MCF 10A (cell line): ENCODE measurements at places on chromosomes 12 and 14. TPM values are rescaled to one million over a fixed set of nuclear protein-coding genes. Genes with fewer than 3 reads are reported as not detected.

DNA sequence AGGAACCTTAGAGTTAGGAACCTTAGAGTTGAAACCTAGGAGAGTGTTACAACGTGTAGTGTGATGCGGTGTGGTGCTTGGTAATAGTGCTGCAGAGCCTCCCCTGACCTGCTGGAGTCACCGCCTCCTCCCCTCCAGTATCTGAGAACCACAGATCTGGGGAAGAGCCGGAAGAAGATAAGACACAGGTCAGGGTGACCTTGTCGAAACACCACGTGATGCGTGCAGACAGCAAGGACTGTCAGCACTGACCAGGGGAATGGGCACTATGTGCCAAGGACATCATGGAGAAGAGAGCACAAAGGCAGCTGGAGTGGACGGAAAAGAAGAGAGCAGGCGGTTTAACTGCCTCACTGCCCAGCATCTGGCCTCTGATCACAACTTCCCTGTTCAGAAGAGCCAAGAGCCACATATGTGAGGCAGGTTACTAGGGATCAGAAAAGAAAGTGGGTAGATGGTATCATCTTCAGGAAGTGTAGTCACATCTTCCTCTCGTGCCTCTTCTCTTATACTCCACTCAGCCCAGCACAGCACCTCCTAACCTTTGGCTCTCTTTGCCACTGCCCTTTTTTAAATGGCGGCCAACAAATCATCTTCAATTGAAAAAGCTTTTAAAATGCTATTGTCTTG lies 93.7 kb downstream of the TESC start:
- DNase-seq: no peak
- H3K27me3 ChIP-seq: no peaks in the 10 kb centered on the region
- no peaks in the 10 kb centered on the region for H3K4me1 ChIP-seq
- no peak overlapping the region for H3K4me3 ChIP-seq
- no peak overlapping the region for H3K27ac ChIP-seq

GRCh38 chr14:58762629-58763028 lies 124.9 kb downstream of the DACT1 start:
- H3K4me1 ChIP-seq: no peaks in the 10 kb centered on the region
- no peak overlapping the region for H3K27ac ChIP-seq
- H3K27me3 ChIP-seq: peaks cover 98% of the 10 kb centered on the region
- DNase-seq: no peak

DNA sequence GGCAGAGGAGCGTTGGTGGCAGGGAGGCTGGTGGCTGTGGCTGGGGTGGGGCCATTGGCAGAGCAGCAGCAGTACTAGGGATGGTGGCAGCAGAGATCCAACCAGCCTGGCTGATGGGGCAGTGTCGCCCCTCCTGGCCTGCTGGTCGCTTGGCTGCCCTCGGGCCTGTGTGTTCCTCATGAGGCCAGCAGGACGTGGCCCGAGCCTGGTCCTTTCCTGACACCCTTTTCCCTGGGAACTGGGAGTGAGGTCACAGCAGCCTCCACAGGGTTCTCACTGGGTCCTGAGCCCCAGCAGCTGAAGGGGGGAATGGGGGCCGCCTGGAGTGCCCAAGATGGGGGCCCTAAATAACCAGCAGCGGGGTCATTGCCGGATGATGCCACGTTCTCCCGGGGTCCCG lies 46.1 kb downstream of the KIF26A start:
- no peak overlapping the region for H3K27ac ChIP-seq
- H3K27me3 ChIP-seq: no peaks in the 10 kb centered on the region
- no peaks in the 10 kb centered on the region for H3K4me1 ChIP-seq
- no peak overlapping the region for H3K4me3 ChIP-seq
- no peaks in the 10 kb centered on the region for H3K36me3 ChIP-seq

DNA sequence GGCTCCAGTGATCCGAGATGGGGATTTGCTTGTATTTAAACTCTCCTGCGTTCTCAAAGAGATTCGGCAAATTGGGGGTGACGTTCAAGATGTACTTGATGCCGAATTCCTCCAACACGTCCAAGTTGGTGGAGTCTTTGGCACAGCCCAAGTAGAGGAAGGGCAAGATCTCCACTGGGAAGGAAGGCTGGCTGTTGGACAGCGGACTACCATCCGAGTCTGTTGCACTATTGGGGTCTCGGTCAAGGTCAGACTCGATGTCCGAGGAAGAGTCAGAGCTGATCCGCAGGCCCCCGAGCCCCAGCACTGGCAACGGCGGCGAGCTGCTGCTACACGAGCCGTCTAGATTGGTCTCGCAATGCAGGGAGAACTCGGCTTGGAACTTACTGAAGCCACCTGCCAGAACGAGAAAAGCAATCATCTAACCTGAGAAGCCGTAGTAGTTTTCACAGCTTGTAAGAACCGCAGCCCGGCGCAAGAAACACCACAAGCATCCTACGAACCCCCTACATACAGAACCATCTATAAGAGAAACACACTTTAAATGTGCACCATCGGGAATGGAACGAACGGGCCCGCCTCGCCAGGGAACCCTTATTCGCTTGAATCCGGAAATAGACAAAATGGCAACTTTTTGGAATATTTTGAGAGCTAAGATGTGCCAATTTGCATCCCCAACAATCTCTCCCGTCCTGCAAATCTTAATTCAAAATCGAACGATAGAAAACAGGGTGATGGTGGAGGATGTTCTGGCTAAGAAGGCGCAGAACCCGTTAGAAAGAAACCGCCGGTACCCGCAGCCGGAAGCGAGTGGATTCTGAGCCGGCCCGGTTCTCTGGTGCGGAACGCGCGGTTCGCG lies 1.4 kb downstream of the DUSP6 start:
- H3K4me1 ChIP-seq: peaks cover 54% of the 10 kb centered on the region
- peak overlapping the region; percentile 82 for H3K4me3 ChIP-seq
- peak; percentile 31 for DNase-seq
- H3K27ac ChIP-seq: peak overlapping the region; percentile 96
- no peaks in the 10 kb centered on the region for H3K27me3 ChIP-seq

DNA sequence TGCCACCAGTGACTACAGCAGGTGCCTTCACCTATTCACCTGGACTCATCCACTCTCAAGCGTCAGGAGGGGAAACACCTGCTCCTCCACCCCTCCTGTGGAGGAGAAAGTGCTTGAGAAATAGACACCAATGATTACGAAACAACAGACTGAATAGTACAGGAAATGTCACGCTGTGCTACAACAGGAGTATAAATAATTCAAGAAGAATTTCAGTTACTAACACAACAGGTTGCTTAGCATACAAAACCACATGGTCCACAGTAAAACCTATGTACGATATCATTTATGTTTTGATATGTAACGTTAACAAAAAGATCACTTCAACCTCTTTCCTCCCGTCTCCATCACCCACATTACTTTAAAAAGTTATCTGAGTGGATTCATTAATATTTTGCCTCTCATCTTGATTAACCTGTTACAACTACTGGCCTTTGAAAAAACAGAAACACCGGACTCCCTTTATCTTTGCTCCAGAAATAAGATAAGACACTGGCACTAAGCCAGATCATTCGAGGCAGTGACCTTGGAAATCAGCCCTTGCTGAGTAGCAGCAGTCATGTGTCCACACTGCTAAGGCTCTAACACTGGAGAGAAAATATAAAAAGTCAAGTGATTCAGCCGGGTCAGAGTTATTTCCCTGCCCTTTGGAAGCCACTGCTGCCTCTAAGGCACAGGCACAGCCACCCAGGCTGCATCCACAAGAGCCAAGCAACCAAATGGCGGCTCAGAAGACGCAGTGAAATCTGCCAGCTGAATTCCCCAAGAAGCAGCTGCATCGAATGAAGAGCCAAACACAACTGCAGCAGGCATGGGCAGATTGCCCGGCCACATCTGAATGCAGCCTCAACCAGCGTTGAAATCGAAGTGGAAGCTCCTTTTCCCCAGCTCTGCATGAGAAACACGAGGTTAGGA lies 40.9 kb downstream of the NT5DC3 start:
- H3K4me3 ChIP-seq: peak overlapping the region; percentile 45
- H3K27me3 ChIP-seq: no peaks in the 10 kb centered on the region
- peaks cover 30% of the 10 kb centered on the region for H3K36me3 ChIP-seq
- DNase-seq: peak; percentile 93
- H3K4me1 ChIP-seq: peaks cover 47% of the 10 kb centered on the region

- no peaks in the 10 kb centered on the region for H3K4me1 ChIP-seq
- no peaks in the 10 kb centered on the region for H3K27me3 ChIP-seq
- peaks cover 42% of the 10 kb centered on the region for H3K36me3 ChIP-seq
- H3K27ac ChIP-seq: peak overlapping the region; percentile 67
- H3K4me3 ChIP-seq: no peak overlapping the region
Observed at GRCh38 chr12:125132698-125133400, 67.6 kb downstream of the AACS start.

GRCh38 chr12:66119229-66119869 lies 11.2 kb downstream of the LLPH start:
- H3K36me3 ChIP-seq: peaks cover 37% of the 10 kb centered on the region
- H3K4me1 ChIP-seq: no peaks in the 10 kb centered on the region
- DNase-seq: no peak
- no peak overlapping the region for H3K4me3 ChIP-seq
- no peak overlapping the region for H3K27ac ChIP-seq
- no peaks in the 10 kb centered on the region for H3K27me3 ChIP-seq

GRCh38 chr12:122807651-122808050 lies 27.6 kb upstream of the HIP1R start:
- no peak overlapping the region for H3K4me3 ChIP-seq
- no peaks in the 10 kb centered on the region for H3K36me3 ChIP-seq
- no peaks in the 10 kb centered on the region for H3K4me1 ChIP-seq
- no peaks in the 10 kb centered on the region for H3K27me3 ChIP-seq
- H3K27ac ChIP-seq: no peak overlapping the region

DNA sequence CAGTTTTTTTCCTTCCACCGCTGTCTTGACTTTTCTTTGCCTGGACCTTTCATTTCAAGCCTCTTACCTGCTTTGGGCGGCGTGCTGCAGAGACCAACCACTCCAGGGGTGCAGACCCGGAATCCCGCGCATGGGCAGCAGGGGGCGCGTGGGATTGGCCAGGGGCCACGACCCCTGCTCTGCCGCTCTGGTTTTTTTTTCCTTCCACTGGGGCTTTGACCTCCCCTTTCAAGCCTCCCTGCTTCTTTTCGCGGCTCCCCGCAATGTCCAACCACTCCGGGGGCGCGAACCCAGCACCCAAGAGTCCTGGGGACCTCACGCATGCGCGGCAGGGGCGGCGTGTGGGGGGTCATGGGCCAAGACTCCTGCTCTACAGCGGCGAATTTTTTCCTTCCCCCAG lies 325.1 kb downstream of the ALG10 start:
- no peaks in the 10 kb centered on the region for H3K4me1 ChIP-seq
- no peak overlapping the region for H3K27ac ChIP-seq
- peaks cover 10% of the 10 kb centered on the region for H3K36me3 ChIP-seq
- no peak for DNase-seq
- H3K27me3 ChIP-seq: no peaks in the 10 kb centered on the region
- no peak overlapping the region for H3K4me3 ChIP-seq

GRCh38 chr14:104435147-104436046 lies 144.2 kb upstream of the C14orf180 start:
- peaks cover 23% of the 10 kb centered on the region for H3K27me3 ChIP-seq
- no peak overlapping the region for H3K4me3 ChIP-seq
- DNase-seq: no peak
- no peaks in the 10 kb centered on the region for H3K36me3 ChIP-seq
- no peaks in the 10 kb centered on the region for H3K4me1 ChIP-seq

DNA sequence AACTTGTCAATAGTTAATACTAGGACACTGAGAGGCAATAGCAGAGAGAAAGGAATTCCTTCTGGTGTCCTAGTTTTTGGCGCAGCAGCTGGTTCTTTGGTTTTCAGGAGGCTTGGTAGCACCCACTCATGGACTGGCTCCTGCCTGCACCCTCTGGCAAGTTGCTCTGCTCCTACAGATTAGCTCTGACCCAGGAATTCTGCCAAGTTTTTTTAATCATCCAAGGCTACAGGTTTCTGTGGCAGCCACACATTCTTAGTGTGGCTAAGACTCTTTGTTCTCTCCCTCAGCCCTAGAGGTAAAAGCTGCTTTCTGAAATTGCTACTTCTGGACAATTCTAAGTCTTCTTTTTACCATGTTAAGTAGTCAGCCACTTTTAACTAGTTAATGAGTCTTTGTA lies 72.0 kb upstream of the FKBP4 start:
- no peaks in the 10 kb centered on the region for H3K4me1 ChIP-seq
- no peaks in the 10 kb centered on the region for H3K36me3 ChIP-seq
- no peak overlapping the region for H3K4me3 ChIP-seq
- H3K27me3 ChIP-seq: peaks cover 28% of the 10 kb centered on the region

DNA sequence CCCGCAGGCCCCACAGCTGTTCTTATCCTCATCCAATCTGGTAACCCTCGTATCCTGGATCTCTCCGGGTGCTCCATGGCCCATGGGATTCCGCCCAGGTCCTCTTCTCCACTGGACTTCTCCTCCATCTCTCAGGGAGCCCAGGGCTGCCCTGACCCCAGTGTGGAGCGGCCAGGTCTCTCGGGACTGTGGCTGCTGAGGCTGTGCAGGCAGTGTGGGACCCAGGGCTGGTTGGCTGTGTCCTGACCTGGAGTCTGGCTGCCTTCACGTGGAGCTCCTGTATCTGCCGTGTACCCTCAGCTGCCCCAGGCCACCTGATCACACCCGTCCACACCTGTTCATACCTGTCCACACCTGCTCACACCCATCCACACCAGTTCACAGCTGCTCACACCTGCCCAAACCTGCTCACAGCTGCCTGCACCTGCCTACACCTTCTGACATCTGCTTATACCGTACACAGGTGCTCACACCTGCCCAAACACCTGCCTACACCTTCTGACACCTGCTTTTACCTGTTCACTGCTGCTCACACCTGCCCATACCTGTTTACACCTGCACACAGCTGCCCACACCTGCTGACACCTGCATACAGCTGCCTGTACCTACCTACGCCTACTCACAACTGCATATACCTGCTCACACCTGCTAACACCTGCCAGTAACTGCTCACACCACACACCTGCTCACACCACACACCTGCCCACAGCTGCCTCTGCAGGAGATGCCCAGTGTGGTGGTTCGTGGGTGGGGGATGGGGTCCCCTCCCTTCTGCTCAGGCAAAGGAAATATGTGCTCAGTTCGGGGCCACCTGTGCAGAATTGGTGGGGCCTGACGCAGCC lies 92.2 kb downstream of the GALNT9 start:
- no peak overlapping the region for H3K4me3 ChIP-seq
- H3K36me3 ChIP-seq: no peaks in the 10 kb centered on the region
- no peaks in the 10 kb centered on the region for H3K4me1 ChIP-seq

DNA sequence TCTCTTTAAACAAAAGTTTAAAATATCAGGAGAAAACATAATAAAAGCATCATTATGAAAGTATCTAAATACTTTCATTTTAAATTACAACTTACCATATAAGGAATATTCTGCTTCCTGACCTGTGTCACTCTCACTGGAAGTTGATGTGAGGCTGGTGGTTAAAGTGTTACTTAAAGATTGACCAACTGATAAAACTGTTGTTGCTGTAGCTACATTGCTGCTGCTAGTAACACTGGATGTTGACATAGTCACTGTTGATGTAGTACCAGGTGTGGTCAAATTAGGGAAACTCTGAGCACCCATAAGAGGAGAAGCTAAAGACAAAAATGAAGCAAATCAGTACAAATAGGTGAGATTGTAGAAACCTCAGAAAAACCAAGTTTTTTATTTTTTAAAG lies 79.9 kb downstream of the HECTD1 start:
- H3K27me3 ChIP-seq: no peaks in the 10 kb centered on the region
- H3K27ac ChIP-seq: no peak overlapping the region
- H3K4me3 ChIP-seq: no peak overlapping the region
- no peak for DNase-seq
- no peaks in the 10 kb centered on the region for H3K4me1 ChIP-seq

- H3K36me3 ChIP-seq: peaks cover 9% of the 10 kb centered on the region
- no peak overlapping the region for H3K27ac ChIP-seq
- peaks cover 60% of the 10 kb centered on the region for H3K27me3 ChIP-seq
Observed at GRCh38 chr14:24057271-24057670, 5.5 kb downstream of the CARMIL3 start.

CLEC6A gene
- total RNA-seq: not detected in 2 replicates

C12orf56 gene
- total RNA-seq: not detected in 2 replicates

FITM1 gene
- 0.47 TPM in 1 of 2 replicates, not detected in the other for total RNA-seq

DPPA3 gene
- not detected in 2 replicates for total RNA-seq

EGLN3 gene
- 0.17 and 0.54 TPM in 2 replicates for total RNA-seq

NXPH4 gene
- total RNA-seq: 2.2 and 2.8 TPM in 2 replicates

PDE3A gene
- not detected in 2 replicates for total RNA-seq

STON2 gene
- total RNA-seq: 20.9 and 23.5 TPM in 2 replicates

SLC39A5 gene
- not detected in 2 replicates for total RNA-seq
